ENCODE measurements at places on chromosomes 1 and 21. TPM values are rescaled to one million over a fixed set of nuclear protein-coding genes. Genes with fewer than 3 reads are reported as not detected.

Gene RAB25
- not detected for total RNA-seq

Gene HSD3B1
- not detected for total RNA-seq

Gene CFHR3
- 0.94 TPM for total RNA-seq

Gene UBXN10
- 0.13 TPM for total RNA-seq

Gene GJB4
- not detected for total RNA-seq

Gene RGS1
- 137 TPM for total RNA-seq

Gene CYB561D1
- total RNA-seq: 7.6 TPM

Gene UBE2U
- total RNA-seq: not detected

Gene SEC22B
- 30.1 TPM for total RNA-seq

Gene CR1L
- total RNA-seq: 0.45 TPM

Gene TSPAN1
- 4.2 TPM for total RNA-seq

Gene AMY2A
- 1.5 TPM for total RNA-seq

Gene NBPF12
- 14.2 TPM for total RNA-seq

Gene SOX13
- total RNA-seq: 56.3 TPM

Gene FCGR3A
- 48.8 TPM for total RNA-seq

Gene NBPF26
- total RNA-seq: 59.3 TPM

Gene BEND5
- total RNA-seq: 5.7 TPM

Gene TSSK3
- 5.1 TPM for total RNA-seq

Gene TNFSF18
- 4.1 TPM for total RNA-seq

Gene TMOD4
- 0.76 TPM for total RNA-seq

All from sciatic nerve (tissue), 2 donors.